ENCODE measurements at places on chromosomes 3 and 15.

- DNase-seq = no peak
Measured at GRCh38 chr15:35118960-35119359, 33.9 kb upstream of the NANOGP8 start.

- no peak for DNase-seq
Measured at GRCh38 chr3:144585953-144586352, 614.3 kb downstream of the DIPK2A start.

DNA sequence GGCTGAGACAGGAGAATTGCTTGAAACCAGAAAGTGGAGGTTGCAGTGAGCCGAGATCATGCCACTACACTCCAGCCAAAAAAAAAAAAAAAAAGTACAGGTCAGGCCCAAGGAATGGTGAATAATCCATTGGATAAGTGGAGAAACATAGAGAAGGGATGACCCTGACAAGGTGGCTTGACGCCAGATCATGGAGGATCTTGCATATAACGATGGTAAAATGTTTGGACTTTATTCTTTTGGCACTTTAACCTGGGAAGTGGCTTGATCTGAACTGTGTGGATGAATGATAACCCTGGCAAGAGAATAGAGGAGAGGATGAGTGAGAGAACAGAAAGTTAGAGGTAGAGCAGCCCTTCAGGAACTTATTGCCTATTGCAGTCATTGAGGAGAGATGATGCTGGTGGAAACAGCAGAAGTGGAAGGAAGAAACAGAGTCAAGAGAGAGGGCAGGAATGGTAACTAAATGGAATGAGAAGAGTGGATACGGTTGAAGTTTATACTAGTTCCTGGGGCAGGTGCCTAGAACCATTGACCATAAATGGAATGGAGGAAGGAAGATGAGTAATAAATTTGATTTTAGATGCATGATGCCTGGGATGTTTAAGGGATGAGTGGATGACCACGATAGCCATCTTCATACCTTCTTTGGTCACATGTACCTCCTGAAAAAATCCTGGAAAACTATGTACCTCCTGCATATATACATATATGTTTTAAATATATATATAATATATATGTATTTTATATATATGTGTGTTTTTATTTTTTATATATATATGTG, 57.8 kb downstream of the BLM start:
- no peak for DNase-seq

- DNase-seq = no peak
Measured at GRCh38 chr3:72579581-72580245, 268.5 kb downstream of the SHQ1 start.

- no peak for DNase-seq
Measured at GRCh38 chr3:56251343-56251945, 216.8 kb downstream of the ERC2 start.

DNA sequence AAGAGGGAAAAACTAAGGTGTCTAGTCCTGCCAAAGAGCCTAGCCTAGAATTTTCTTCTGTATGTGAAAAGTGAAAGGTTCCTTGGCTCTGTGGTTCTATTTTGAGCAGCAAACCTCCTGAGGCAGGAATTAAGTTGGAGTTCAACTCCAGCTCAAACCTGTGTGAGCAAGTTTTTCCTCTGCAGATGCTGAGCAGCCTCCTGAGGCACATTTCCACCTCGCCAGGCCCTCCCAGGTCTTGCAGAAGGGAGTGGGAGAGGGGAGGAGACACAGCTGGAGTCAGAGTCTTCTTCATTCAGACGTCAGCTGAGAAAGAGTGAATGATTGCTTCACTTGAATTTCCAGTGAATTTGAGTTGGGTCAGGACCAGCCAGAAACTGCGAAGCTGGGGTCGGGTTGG, 69.5 kb upstream of the ETV5 start:
- DNase-seq = no peak

- no peak for DNase-seq
Measured at GRCh38 chr3:2266606-2267005, 167.9 kb downstream of the CNTN4 start.

- DNase-seq = no peak
Measured at GRCh38 chr15:79401301-79401700, 30.8 kb upstream of the MINAR1 start.

- DNase-seq = no peak
Measured at GRCh38 chr3:32257641-32258438, 19.4 kb downstream of the CMTM8 start.

GRCh38 chr3:4750306-4750968, 228.8 kb upstream of the BHLHE40 start:
- DNase-seq = no peak

GRCh38 chr3:36693670-36694069, 70.7 kb downstream of the DCLK3 start:
- no peak for DNase-seq

DNA sequence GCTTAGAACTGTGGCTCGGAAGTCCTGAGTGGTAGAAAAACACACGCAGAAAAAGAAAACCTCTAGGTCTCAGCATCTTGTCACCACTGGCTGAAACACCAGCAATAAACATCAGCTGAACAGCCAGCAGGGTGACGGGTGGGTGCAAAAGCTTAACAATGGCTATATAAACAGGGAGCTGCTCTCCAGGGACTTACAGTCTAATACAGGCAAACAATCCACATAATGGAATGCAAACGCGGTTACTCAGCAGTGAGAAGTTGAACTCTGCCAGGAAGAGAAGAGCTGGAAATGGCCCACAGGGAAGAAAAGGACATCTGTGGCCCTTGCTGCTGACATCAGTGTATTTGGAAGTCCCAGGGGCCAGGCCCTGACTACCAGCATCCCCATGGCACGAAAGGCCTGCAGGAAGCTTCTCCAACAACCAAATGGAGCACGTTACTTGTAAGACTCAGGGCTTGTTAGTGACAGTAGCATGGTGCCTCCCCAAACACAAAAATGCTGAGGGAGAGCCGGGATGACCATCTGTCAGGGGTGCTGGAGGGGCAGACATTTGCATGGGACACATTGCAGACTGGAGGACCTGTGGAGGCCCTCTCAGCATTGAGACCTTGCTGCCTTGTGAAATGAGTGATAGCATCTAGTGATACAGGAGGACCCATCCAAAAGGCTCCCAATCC, 3.0 kb downstream of the HEG1 start:
- DNase-seq = no peak

Measured in stimulated activated CD8-positive, alpha-beta memory T cell treated with anti-CD3 and anti-CD28 coated beads, Interleukin-4, amount 100 ng/mL, for 4 hours (primary cell).